ENCODE measurements at places on chromosomes 4 and X.

DNA sequence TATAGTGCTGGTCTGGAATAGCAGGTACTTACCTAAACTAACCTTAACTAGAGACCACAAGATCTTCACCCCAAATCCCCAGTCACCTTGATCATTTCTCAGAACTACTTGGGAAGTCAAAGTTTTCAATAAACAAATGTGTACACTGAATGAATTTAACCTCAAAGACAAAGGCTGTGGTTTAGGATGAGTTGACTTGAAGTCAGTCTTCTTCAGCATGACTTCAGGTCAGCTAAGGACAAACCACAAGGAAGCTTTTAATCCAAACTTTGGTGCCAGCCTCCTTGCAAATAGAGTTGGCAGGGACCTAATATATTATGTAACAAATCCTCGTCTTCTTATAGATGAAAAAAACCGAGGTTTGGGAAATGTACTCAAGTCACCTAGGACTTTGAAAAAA is 21.2 kb upstream of the VCX2 start:
- ATAC-seq, result no peak

GRCh38 chrX:88560673-88561330 is 186.2 kb upstream of the CPXCR1 start:
- no peak for ATAC-seq

GRCh38 chr4:168335621-168336020 is 17.1 kb upstream of the DDX60 start:
- ATAC-seq, result no peak

DNA sequence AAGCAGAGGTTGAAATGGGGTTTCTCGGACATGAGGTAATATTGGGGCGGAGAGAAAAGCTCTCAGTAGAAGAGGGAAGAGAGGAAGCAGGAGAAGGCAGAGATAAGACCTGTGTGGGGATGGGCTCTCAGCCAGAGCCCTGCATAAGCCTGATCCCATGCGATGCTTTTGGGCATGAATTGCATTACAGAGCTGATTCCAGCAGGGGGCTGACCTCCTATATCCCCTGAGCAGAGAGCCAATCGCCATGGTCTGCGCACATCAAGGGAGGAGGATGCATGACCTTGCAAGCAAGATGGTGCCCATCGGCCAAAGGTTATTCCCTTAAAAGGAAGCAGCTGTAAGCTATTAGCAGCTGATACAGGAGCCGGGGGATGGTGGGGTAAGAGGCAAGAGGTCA is 7.6 kb downstream of the ANOS1 start:
- ATAC-seq, result no peak

GRCh38 chr4:25012655-25013054 is 18.1 kb downstream of the LGI2 start:
- no peak for ATAC-seq

DNA sequence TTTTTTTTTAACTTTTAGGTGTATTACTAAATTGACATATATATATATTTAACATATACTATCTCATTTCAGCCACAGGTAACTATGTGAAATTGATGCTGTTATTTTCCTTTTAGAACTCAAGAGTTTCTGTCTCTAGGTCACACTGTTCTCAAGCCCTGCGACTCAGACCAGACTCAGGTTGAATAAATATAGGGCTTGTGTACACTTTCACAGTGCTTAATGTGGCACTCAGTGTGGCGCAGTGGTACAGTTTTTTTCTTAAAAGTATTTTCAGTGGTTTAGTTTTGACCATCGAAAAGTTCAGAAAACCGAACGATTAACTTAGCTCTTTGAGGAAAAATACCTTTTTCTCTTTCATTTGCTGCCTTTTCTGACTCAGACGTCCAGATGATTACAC is 24.7 kb downstream of the PACRGL start:
- no peak for ATAC-seq

DNA sequence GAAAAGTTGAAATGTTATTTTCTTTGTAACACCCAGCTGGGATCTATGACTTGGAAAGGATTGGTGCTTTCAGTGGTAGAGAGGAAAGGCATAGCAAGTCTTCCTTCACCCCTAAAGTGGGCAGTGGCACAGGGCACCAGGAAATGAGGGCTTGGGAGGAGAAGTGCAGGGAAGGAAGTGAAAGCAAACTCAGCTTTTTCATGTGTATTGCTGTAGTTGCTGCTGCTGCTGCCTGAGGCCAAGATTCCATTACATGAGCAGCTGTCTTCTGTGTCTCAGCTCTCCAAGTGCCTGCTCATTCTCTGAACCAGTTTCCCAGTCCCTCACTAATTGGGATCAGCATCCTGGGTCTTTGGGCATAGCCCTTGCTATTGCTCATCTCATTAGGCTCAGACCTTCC is 2.6 kb downstream of the HCCS start:
- ATAC-seq, result no peak

DNA sequence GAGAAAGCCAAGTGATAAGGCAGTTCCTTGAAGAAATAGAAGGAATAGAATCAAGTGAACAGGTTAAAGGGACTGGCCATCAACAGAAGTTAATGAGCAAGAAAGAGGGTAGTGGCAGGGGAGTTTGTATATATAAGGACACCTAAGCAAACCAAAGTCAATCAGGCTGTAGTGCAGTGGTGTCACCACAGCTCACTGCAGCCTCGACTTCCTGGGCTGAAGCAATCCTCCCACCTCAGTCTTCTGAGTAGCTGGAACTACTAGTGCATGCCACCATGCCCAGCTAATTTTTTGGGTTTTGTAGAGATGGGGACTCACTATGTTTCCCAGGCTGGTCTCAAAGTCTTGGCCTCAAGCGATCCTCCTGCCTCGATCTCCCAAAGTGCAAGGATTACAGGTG is 15.9 kb downstream of the ACOT9 start:
- no peak for ATAC-seq

All from stimulated activated memory B cell treated with anti-CD40 and anti-IgM and Interleukin-4, amounts not matched to agents 10 μg/mL and 1 μg/mL and 100 μg/mL, for 72 hours (primary cell).